CD8-positive, alpha-beta memory T cell (primary cell): ENCODE measurements at places on chromosomes 7 and 10.

GRCh38 chr7:21029006-21029405 lies 242.3 kb upstream of the SP8 start:
- H3K36me3 ChIP-seq = no peaks in the 10 kb centered on the region
- H3K27me3 ChIP-seq = no peaks in the 10 kb centered on the region
- no peak overlapping the region for H3K4me3 ChIP-seq
- no peaks in the 10 kb centered on the region for H3K4me1 ChIP-seq
- no peak overlapping the region for H3K27ac ChIP-seq

- no peak overlapping the region for H3K27ac ChIP-seq
- H3K4me1 ChIP-seq = peaks cover 16% of the 10 kb centered on the region
- H3K27me3 ChIP-seq = no peaks in the 10 kb centered on the region
These were observed 102.0 kb upstream of the INSYN2A start for GRCh38 chr10:127298381-127298780.

- H3K27ac ChIP-seq = no peak overlapping the region
- H3K36me3 ChIP-seq = no peaks in the 10 kb centered on the region
- H3K27me3 ChIP-seq = no peaks in the 10 kb centered on the region
- no peak overlapping the region for H3K4me3 ChIP-seq
- H3K4me1 ChIP-seq = no peaks in the 10 kb centered on the region
These were observed 87.9 kb downstream of the KCND2 start for GRCh38 chr7:120360918-120361317.

DNA sequence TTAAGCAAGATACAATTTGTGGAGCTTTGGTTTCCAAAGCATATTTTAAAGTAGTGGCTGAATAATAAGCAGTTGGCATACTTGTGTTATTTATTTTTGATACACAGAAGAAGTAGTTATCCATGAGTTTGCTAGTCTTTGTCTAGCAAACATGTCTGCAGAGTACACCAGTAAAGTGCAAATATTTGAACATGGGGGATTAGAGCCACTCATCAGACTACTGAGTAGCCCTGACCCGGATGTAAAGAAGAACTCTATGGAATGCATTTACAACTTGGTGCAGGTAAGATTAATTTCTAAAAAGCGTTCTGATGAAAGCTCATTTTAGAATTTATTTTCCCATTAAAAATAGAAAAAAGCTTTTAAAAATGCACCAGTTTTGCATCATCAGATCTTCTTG lies 31.4 kb downstream of the ARMC3 start:
- H3K27me3 ChIP-seq = no peaks in the 10 kb centered on the region
- DNase-seq = no peak
- no peak overlapping the region for H3K27ac ChIP-seq
- no peaks in the 10 kb centered on the region for H3K36me3 ChIP-seq
- H3K4me1 ChIP-seq = no peaks in the 10 kb centered on the region

DNA sequence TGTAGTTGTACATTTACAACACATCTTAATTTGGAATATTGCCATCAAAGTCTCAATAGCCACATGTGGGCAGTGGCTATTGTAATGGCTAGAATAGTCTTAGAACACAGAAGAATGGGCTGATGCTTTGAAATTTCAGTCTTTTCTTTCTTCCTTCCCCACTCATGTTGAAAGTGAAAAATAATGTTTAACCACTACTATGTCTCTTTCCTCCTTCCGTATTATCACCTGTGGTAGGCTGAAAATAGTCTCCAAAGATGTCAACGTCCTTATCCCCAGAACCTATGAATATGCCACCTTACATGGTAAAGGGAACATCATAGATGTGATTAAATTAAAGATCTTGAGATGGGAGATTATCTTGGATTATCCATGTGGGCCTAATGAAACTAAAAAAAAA lies 154.0 kb downstream of the SUGCT start:
- H3K36me3 ChIP-seq = no peaks in the 10 kb centered on the region
- H3K27me3 ChIP-seq = no peaks in the 10 kb centered on the region
- H3K4me3 ChIP-seq = no peak overlapping the region
- no peak for DNase-seq

- peaks cover 19% of the 10 kb centered on the region for H3K4me1 ChIP-seq
- DNase-seq = peak; percentile 61
- H3K4me3 ChIP-seq = no peak overlapping the region
- no peaks in the 10 kb centered on the region for H3K36me3 ChIP-seq
- H3K27me3 ChIP-seq = no peaks in the 10 kb centered on the region
These were observed 47.3 kb downstream of the LRRN3 start for GRCh38 chr7:111138193-111138569.

GRCh38 chr10:57202356-57202755 lies 841.3 kb upstream of the ZWINT start:
- no peaks in the 10 kb centered on the region for H3K27me3 ChIP-seq
- no peak overlapping the region for H3K4me3 ChIP-seq
- DNase-seq = no peak
- H3K27ac ChIP-seq = no peak overlapping the region

- H3K4me3 ChIP-seq = no peak overlapping the region
- H3K27me3 ChIP-seq = peaks cover 3% of the 10 kb centered on the region
- no peak for DNase-seq
- H3K36me3 ChIP-seq = no peaks in the 10 kb centered on the region
These were observed 123.6 kb downstream of the PRLHR start for GRCh38 chr10:118471863-118472262.

- H3K27me3 ChIP-seq = no peaks in the 10 kb centered on the region
- peaks cover 59% of the 10 kb centered on the region for H3K4me1 ChIP-seq
- H3K27ac ChIP-seq = no peak overlapping the region
- H3K4me3 ChIP-seq = no peak overlapping the region
- H3K36me3 ChIP-seq = peaks cover 26% of the 10 kb centered on the region
- no peak for DNase-seq
These were observed 14.4 kb downstream of the PDCD4 start for GRCh38 chr10:110885932-110886674.

GRCh38 chr7:133742709-133743538 lies 384.2 kb upstream of the LRGUK start:
- no peaks in the 10 kb centered on the region for H3K36me3 ChIP-seq
- DNase-seq = no peak
- H3K27me3 ChIP-seq = no peaks in the 10 kb centered on the region
- H3K4me1 ChIP-seq = no peaks in the 10 kb centered on the region
- H3K4me3 ChIP-seq = no peak overlapping the region

GRCh38 chr10:2885288-2886278 lies 181.8 kb upstream of the PFKP start:
- no peaks in the 10 kb centered on the region for H3K36me3 ChIP-seq
- DNase-seq = no peak
- no peak overlapping the region for H3K27ac ChIP-seq
- no peaks in the 10 kb centered on the region for H3K27me3 ChIP-seq
- H3K4me1 ChIP-seq = no peaks in the 10 kb centered on the region

DNA sequence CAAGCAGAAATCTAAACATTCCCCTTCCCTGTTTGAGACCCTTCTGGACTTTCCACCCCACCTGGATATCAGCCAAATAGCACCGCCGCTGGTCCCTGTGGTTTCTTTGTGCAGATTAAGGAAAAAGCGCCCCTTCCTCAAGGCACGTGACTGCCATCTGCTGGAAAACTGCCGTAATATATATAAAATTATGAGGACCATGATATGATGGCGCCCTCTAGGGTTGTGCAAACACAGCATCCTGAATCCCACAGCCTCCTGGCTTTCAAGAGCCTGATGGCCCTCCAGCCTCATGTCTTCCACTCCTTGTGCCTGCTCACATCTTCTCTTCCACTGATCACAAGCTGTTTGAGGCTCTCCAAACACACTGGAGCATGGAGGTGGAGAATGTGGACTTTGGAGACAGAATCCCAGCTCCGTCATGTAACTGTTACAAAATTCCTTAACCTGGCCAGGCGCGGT lies 121.3 kb downstream of the MYL10 start:
- peaks cover 4% of the 10 kb centered on the region for H3K27me3 ChIP-seq
- no peak for DNase-seq
- no peaks in the 10 kb centered on the region for H3K4me1 ChIP-seq
- no peaks in the 10 kb centered on the region for H3K36me3 ChIP-seq

GRCh38 chr10:102661658-102662028 lies 17.4 kb downstream of the TRIM8 start:
- no peaks in the 10 kb centered on the region for H3K27me3 ChIP-seq
- DNase-seq = no peak
- peaks cover 34% of the 10 kb centered on the region for H3K4me1 ChIP-seq
- no peaks in the 10 kb centered on the region for H3K36me3 ChIP-seq
- no peak overlapping the region for H3K27ac ChIP-seq
- peak overlapping the region; percentile 29 for H3K4me3 ChIP-seq

- no peaks in the 10 kb centered on the region for H3K27me3 ChIP-seq
- no peak overlapping the region for H3K27ac ChIP-seq
- no peaks in the 10 kb centered on the region for H3K4me1 ChIP-seq
- no peaks in the 10 kb centered on the region for H3K36me3 ChIP-seq
- H3K4me3 ChIP-seq = no peak overlapping the region
- no peak for DNase-seq
These were observed 22.5 kb upstream of the TRIL start for GRCh38 chr7:28980451-28981160.

DNA sequence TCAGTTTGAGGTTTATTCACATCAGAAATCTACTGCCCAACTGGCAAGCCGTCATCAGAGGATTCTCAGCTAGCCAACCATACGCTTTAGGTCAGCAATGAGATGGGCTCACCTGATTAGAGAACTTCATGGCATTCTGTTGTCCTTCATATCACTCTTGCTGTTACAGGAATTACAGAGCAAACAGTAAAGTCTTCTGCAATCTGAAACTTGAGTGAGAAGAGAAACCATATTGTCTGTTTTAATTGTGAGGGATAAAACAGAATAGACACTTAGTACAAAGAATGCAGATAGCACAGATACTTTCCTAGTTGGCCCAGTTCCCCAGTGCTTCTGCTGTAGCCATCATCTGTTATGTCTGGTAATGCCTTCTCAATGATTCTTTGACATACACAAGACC lies 366.6 kb downstream of the EXOC4 start:
- no peak overlapping the region for H3K4me3 ChIP-seq
- no peaks in the 10 kb centered on the region for H3K36me3 ChIP-seq
- no peaks in the 10 kb centered on the region for H3K4me1 ChIP-seq
- H3K27me3 ChIP-seq = no peaks in the 10 kb centered on the region

DNA sequence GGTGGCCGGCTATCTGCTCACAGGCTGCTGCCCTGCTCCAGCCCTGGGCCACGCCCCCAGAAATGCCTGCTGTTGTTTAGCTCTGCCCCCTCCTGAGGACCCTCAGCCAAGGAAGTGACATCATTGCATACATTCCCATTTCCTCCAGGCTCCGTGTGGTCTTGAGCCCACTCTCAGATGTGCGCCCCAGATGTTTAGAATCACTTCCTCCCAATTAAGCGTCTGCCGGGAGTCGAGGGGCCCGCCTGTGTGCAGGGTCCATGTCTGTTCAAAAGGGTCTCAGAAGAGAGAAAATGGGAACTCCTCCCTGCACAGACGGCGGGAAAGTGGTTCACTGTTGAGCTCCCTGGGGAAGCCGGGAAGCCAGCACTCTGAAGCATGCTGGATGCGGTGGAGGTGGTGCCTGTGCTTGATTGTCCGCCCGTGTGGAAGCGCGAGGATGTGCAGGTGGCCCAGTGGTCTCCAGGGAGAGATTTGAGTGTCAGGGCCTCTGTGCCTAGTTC lies 116.9 kb upstream of the PPIF start:
- no peak overlapping the region for H3K27ac ChIP-seq
- no peaks in the 10 kb centered on the region for H3K27me3 ChIP-seq
- H3K4me1 ChIP-seq = no peaks in the 10 kb centered on the region
- H3K36me3 ChIP-seq = no peaks in the 10 kb centered on the region

DNA sequence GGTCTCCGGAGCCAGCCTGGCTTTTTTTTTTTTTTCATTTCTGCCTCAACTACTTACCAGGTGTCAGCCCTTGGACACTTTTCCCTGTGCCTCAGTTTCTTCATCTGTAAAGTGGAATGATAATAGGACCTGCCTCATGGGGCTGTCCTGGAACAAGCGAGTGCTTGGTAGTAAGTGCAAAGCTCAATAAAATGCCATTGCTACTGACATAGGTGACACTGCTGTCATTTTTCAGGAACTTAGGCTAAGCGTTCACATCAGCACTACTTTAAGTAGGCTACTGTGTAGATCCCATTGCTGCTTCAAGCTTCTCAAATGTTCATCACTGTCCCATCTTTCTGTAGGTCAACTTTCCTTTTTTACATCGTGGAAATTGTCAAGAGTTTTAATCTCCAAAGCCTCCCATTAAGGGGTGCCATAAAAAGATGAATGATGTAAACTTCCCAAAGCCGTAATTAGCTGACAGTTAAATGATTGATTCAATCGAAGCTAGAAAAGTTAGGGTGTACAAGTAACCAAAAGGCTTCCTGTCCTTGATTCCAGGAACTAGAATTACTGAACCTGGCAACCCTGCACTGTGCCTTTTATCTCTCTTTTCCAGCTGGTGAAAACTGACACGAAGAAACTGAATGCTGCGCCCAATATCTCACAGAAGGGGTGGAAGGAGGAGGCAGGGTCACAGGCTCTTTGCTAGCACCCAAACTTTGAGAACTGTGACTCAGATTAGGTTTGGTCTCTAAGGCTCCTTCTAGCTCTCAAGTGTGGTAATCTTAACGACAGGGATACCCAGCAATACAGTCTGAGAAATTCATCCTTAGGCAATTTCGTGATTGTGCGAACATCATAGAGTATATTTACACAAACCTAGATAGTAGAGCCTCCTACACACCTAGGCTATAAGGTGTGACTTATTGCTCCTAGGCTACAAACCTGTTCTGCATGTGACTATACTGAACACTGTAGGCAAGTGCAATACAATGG lies 861 bp upstream of the USP6NL start:
- H3K36me3 ChIP-seq = no peaks in the 10 kb centered on the region

DNA sequence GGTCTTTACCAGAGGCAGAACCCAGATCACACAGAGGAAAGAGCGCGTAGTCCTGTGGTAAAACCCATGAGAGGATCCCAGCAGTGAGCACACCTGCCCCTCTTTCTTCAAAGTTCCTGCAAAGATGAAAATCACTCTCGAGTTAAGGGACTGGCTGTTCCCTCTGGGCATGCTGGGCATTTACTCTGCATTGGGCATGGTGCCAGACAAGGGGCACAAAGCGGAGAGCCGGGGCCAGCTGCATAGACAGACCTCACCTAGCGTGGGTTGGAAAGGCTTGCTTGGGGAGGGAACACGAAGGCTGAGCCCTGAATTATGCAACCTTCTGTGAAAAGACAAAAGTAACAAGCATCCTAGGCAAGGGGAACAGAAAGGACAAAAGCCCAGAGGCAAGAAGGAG lies 120.0 kb upstream of the TCERG1L start:
- no peak overlapping the region for H3K4me3 ChIP-seq
- no peak for DNase-seq
- no peaks in the 10 kb centered on the region for H3K4me1 ChIP-seq

- peak overlapping the region; percentile 14 for H3K27ac ChIP-seq
- no peak for DNase-seq
- H3K36me3 ChIP-seq = no peaks in the 10 kb centered on the region
These were observed 97.3 kb downstream of the BTRC start for GRCh38 chr10:101451261-101451660.

GRCh38 chr10:112790921-112791320 lies 159.1 kb upstream of the TCF7L2 start:
- H3K36me3 ChIP-seq = no peaks in the 10 kb centered on the region
- no peaks in the 10 kb centered on the region for H3K27me3 ChIP-seq
- no peaks in the 10 kb centered on the region for H3K4me1 ChIP-seq
- DNase-seq = no peak

DNA sequence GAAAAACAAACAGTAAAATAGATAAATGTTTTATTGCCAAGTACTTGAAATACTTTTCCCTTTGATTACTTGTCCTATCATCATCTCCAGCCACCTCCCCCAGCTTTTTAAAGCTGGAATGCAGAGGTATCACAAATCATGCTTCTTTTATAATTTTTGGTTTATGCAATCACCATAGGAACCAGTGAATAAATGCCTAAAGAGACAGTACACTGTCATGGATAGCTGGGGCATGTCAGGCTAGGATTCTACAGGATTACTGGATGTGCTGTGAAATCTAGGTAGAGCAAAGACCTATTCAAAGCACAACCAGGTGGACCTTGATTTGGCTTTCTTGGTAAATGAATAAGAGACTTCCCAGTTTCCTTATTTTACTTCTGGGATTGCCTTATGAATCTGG lies 158.6 kb downstream of the ELAPOR2 start:
- no peaks in the 10 kb centered on the region for H3K4me1 ChIP-seq
- no peak for DNase-seq
- no peak overlapping the region for H3K4me3 ChIP-seq
- H3K27me3 ChIP-seq = no peaks in the 10 kb centered on the region
